ENCODE measurements at places on chromosomes 2 and 18.

DNA sequence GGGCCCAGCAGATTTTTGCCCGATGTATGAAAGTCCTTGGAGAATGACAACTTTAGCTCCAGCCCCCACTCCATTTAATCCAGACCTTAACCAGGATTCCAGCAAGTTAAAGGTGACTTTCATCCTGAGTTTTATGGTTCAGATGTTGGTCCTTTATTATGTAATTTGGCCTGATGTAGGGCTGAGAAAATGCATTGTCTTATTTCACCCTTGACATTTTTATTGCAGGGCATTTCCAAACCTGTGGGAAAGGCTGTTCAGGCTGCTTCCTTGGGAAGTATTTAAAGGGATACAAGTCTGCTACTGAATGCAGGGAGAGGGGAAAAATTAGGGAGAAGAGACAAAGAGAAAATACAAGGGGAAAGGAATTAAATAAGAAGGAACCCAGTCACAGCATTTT, 48.8 kb downstream of the ASB1 start:
- no peak for DNase-seq

- DNase-seq, result no peak
Measured at GRCh38 chr2:207934720-207935119, 90.6 kb downstream of the PLEKHM3 start.

GRCh38 chr18:5309888-5310470, 14.5 kb upstream of the ZBTB14 start:
- DNase-seq, result peak; percentile 12

DNA sequence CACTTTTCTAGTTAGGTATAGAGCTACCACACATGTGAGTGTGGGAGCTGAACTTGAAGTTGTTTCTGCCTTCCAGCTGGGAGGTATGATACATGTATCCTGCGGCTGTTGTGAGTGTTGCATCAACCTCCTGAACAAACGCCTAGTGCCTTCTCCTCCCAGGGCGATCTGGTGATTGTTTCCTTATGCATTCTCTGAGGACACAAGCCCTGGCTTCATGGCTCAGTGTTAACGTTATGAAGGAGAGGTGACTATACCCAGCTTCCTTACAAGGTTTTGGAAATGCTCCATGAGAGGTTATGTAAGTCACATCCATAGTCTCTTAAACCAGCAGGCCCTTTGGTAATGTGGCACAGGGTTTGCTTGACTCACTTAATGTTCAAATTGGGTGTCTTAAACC, 64.9 kb downstream of the SPRED2 start:
- peak; percentile 98 for DNase-seq

- DNase-seq, result peak; percentile 23
Measured at GRCh38 chr2:86787736-86788135, 3.0 kb downstream of the CD8A start.

DNA sequence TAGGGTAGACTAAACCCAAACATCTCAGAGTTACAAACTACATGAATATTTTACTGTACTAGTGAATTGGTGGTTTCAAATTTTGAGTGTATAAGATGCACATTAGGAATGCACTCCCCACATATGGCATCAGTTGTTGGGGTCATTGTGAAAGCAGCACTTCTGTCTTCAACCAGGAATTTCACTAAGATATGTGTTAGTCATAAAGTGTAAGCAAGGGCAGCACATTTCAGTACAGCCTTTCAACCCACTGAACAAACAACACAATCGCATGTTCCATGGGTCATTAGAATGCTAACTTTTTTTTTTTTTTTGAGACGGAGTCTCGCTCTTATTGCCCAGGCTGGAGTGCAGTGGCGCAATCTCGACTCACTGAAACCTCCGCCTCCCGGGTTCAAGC, 164.1 kb upstream of the MAP2 start:
- DNase-seq, result no peak

GRCh38 chr2:2121887-2122286, 209.2 kb downstream of the MYT1L start:
- DNase-seq, result no peak

DNA sequence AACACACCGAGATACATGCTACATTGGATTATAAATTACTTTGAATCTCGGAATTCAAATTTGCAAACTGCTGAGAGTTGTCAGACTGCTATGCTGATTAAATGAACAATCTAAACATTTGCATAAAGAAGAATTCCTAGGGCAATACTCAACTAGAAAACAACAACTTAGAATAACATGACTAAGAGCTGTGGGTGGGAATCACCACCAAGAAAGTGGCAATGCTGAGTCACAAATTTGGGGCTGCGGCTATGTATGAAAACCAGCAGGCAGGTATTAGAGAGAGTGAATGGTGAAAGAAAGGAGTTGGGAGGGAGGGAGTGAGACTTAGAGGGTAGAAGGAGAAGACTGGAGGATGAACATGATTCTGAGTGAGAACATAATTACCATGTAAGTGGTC, 559.5 kb downstream of the PIK3C3 start:
- peak; percentile 83 for DNase-seq

DNA sequence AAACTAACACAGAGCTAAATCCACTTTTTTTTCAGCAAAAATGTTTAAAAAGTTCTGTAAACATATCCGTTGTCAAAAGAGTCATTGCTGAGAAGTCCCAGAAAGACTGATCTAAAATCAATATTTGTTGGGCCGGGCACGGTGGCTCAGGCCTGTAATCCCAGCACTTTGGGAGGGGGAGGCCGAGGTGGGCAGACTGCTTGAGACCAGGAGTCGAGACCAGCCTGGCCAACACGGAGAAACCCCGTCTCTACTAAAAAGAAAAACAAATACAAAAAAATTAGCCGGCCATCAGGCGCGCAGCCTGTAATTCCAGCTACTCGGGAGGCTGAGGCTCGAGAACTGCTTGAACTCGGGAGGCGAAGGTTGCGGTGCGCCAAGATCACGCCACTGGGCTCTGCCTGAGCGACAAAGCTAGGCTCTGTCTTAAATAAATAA, 1.4 kb downstream of the OLA1 start:
- DNase-seq, result no peak

DNA sequence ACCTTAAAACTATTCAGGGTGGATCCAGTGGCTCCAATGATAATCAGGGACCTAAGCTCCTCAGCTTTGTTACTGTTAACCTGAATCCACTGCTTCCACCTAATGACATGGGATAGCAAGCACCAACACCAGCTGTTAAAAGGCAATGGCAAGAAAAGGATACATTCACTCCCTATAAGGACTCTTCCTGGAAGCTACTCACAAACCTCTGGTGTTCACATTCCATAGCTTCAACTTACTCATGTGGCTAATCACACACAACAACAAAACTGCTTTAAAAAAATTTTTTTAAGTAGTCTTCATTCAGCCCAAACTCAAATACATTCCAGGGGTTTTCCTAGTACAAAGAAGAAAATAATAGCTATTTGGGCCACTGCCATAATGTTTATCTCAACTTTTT, 24.5 kb downstream of the ROCK2 start:
- DNase-seq, result no peak

DNA sequence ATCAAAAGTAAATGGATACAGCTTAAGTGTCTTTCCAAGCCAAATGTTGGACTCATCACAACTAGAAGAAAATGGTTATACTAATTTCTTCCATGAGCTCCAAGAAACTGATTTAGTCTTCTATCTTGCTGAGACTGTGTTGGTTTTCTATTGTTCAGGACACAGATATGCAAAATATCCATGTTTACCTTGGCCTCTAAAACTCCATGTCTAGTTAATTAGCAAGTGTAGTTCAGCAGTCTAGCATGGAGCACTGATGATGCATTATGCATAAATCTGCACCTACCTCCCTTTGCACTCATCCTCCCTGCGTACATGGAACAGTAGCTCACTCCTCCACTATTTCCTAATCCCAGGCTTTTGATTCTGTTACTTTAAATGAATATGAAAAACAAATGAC, 731.4 kb upstream of the CHAC2 start:
- DNase-seq, result peak; percentile 67

- DNase-seq, result peak; percentile 75
Measured at GRCh38 chr2:12091201-12091806, 344.9 kb downstream of the LPIN1 start.

DNA sequence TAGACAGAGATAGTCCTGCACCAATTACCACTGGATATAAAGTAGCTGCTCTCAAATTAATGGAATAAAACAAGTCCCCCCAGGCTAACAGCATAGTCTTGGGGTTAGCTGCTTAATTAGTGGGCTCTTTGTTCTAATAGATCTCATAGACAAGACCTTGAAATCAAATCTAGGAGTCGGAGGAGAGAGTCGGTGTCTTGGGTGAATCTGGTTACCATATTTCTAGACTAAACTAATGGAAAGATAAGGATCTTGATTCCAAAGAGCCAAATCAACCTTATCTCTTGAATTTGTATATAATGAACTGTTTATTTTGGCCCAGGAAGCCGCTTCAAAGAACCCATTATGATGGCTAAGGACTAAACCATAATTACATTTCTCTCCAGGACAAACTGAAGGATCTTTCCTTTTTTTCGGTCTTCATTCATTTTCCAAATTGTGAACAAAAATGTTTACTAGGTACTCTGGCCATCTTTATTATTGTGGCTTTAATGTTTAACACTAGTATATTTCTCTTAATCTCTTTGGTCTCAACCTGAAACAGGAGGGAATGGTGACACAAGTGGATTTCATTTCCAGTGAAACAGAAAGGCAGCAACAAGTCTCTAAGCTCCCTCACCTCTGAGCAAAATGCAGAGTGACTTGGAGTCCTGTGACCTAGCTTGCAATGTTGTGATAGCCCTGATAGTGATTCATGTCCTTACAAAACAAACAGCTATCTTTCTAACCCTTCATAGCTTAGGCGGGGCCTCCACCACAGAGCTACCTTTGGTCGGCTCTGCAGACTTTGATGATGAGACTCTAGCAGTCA, 137.9 kb upstream of the PARD3B start:
- DNase-seq, result peak; percentile 84

DNA sequence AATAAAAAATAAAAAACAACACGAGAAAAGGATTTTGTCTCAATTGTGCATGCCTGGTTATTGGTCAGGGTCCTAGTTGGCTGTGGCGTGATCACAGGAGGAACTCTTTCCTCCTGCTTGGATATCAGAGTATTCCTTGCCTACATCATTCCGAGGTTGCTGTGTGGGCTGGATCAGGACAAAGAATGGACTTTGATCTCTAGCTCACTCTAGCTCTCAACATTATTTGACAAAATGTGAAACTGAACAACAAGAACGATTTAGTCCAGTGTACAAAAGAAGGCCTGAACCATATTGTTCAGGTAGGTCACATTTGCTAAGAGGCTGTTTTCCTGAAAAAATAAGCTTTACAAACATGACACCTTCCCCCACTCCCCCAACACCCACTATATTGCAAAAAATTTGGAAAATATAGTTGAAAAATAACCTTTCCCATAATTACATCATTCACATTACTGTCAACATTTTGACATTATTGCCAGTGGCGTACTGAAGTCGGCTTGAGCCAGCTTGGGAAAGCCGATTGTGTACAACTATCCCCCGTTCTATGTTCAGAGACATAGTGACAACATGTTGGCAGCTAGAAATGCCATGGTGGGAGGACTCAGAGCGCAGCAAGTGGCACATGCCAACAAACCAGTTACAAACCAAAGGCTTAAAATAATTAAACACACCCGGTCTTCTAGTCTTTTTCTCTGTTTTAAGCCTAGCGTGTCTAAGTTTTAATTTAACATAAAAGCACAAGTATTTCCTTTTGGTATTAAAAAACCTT, 179.0 kb downstream of the LPIN1 start:
- DNase-seq, result no peak

DNA sequence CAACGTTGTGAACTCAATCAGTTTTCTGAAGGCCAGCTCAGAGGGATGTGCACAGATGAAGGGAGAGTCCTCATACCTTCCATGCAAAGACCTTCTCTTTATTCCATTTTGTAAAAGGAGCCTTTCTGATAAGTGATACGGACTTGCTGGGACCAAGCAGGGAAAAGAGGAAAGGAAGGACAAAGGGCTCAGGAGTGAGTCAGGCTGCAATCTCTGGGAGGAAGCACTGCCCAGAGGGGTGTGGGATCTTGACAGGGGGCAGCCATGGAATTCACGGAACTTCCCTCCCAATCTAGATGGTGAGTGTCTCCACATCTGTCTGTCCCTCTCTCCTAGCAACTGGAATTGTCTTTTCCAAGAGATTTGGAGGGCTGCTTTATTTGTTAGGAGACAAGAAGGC, 281.4 kb upstream of the CELF4 start:
- DNase-seq, result no peak

DNA sequence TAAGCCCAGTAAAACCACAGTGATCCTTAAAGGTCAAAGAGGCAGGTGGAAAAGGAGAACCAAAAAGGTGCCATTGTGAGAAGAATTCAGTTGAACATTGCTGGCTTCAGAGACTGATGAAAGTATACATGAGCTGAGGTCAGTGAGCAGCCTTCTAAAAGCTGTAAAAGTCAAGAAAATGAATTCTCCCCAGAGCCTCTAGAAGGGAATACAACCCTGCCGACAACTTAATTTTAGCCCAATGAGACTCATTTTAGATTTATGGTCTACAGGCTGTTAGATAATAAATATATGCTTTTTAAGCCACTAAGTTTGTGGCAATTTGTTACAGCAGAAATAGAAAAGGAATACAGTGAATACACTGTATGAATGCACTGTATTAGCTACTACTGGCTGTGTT, 911.4 kb downstream of the TRIB2 start:
- DNase-seq, result no peak

DNA sequence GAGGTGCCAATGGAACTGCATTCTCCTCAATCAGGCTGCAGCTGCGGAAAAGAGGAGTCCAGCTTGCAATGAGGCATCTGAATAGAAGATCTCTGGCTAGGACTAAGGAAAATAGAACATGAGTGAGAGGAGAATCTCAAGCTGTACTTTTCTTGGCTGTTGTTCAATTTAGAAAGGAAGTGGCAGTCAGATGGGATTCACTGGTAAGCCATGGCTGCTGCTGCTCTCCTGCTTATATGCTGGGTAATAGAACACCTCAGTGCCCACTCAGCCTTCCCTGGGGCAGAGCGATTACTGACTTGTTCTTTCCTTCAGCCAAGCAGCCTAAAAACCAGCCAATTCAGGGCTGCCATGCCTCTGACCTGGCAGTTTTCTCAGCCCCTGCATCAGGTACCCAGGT, 17.6 kb upstream of the CHST9 start:
- peak; percentile 17 for DNase-seq

- DNase-seq, result peak; percentile 59
Measured at GRCh38 chr2:223057569-223057968, 5.6 kb downstream of the KCNE4 start.

DNA sequence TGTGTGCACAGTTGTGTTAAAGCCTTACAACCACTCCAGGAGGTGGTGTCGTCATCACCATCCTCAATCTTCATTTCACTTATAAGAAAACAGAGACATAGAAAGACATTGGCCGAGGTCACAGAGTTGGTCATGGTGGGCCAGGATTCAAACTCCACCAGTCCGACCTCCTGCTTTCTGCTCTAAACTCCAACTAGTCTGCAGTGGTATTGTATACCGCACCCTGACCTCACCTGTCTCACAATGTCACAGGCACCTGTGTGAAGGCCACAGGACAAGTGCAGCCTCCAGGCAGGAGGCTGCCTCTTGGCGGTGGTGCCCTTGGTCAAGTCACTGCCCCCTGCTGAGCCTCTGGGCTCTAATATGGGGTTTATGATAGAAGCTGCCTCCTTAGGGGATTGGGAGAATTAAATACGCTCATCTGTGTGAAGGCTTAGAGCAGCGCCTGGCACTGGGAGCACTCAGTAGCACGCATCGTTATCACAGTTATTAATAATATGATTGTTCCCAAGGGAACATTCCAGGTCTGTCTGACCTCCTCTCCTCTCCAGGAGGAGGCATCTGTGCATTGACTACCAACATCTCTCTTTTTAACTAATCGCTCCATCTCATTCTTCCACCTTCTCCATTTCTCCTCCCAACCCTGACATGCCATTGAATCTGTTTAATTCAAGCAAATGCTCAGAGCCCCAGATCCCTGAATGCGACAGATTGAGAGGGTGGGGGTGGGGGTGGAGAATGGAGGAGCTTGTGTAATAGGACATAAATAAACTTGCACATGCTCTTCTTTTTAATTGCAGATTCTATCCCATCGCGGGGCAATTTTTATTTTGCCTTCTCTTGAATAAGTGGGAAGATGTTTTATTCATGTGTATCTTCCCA, 112.7 kb downstream of the MCFD2 start:
- DNase-seq, result peak; percentile 51
